ENCODE measurements at places on chromosomes 13 and 19.

DNA sequence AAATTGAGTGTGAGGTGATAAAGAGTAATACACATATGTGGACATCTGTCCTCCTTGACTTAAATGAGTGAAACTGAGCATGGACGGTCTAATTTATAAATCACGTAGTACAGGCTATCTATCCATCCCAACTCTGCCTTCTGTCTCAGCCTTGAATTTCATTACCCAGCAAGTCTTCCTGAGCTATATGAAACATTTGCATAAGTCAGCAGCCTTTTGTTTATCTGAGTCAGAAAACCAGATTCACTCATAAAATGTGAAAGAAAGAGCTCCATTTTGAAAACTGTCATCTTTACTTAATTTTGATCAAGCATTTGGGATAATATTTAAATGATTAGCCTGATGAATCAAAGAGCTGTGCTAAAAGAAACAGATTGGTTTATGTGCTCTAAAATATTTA lies 197.9 kb downstream of the LHFPL6 start:
- DNase-seq: no peak

- peak; percentile 67 for DNase-seq
Observed at GRCh38 chr19:1064661-1065605, 2.0 kb upstream of the ARHGAP45 start.

DNA sequence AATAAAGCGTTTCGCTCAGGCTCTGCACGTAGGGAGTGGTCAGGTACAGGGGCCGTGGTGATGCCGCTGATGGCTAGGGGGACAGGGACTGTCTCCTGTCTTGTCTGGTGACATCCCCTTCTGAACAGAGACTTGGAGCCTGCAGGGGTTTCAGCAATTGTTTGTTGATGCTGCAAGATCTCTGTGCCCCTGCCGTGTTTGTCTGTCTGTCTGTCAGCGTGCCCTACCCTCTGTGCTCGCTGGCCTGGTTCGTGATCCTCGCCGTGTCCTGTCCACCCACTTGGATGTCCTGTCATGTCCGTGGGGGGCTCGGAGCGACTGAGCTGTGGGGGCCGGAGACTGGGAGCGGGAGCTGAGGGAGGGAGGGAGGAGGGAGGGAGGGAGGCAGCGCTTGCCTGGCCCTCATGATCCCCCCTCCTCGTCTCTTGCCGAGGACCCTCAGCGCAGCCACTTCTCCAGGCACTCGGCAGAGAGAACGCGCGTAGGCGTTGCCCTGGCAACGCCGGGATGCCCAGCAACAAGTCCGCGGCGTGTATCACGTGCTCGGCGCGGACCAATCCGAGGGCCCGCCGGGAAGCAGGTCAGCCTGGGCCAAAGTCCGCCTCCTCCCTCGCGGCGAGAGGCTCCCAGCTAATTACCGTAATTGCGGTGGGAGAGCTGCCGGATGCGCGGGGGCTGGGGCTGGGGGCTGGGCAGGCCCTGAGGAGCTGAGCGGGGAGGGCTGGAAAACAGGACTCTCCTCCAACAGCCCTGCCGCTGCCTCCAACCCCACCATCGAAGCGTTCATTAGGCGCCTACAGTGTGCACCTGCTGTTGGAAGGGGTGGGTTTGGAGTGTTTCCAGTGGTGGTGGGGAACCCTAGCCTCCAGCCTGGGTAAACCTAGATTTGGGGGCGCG lies 31.9 kb upstream of the FEM1A start:
- peak; percentile 82 for DNase-seq

DNA sequence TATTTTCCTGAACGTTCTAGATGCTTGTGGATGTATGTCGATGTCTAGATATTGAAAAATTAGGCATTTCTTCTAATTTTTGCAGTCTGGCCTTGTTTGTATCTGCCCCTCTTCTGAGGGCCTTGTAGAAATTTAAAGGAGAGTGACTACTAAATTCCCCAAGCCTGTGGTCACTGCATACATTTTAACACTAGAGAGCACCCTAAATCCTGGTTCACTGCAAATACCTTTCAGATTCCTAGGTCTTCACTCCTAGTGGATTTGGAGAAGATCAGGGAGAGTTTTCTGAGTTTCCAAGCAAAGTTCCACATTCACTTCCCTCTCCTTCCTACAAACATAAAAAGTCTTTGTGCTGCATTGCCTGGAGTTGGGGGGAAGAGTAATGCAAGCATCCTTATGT lies 1272.5 kb downstream of the OLFM4 start:
- DNase-seq: no peak

- DNase-seq: no peak
Observed at GRCh38 chr19:23822735-23823134, 64.0 kb upstream of the ZNF681 start.

DNA sequence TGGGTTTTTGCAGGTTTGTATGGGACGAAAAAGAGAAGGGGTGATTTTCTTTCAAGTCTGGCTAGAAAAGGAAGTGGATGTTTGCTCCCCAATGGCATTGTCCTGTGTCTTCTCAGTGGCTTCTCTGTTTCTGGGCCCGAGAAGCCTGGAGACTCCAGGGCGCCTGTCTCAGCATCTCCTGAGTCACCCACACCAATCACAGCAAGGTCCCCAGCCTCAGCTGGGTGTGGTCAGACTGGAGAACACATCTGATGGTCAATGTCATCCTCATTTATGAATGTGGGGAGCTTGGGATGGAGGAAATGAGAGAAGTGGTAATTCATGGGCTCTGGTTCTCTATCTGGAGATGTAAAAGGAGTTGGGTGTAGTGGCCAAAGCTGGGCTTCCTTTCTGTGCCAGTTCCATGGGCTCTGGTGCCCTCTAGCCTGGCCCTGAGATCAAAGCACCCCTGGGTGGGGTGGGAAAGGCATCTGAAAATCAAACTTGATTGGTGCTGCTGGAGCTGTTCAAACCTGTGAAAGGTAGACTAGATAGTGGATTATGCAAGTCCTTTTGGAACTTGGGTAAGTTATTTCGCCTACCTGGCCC lies 13.4 kb downstream of the RASL11A start:
- DNase-seq: no peak
